ENCODE measurements at places on chromosomes 1 and 21.

GRCh38 chr21:35599164-35599563 is 461.2 kb downstream of the SETD4 start:
- no peak for DNase-seq

DNA sequence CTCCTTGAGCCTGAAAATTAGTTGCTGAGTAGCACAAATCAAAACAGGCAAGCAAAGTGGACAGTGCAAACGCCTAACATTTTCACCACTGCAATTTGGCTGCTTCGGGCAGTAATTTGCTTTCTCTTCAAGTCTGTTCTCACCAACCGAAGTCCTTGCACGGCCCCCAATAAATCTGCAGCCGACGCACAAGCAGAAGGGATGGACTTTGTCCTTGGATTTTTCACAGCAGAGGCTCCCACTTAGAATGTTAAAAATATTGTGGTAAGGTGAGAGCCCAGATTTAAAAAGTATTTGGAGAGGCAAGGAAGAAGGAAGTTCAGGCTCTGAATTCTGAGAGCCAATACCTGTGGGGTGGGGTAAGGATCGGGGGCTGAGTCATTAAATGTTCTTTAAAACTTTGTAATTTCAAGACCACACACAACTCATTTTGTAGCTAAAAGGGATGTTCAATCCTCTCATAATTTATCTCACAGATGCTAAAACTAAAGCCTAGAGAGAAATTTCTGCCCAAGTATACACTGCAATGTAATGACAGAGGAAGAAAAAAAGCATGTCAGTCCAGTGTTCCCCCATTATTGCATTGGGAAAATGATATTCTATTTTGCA is 6.2 kb downstream of the CD247 start:
- DNase-seq: no peak

DNA sequence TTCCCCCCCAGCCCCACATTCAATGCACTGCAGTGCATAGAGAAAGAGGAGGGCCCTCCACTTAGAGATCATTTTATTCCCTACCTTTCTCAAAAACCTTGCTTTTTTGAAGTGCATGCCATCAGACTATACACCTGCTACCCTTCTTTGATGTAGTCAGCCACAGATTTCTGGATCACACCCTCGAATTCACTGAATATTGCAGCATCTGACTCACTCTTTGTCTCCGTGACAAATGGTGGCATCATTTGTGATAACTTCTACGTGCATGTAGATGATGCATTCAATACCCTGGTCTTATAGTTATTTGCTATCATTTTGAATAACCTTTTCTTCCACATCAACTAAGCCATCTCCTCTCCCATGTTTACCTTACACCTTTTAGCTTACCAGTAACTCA is 310.3 kb upstream of the SGIP1 start:
- DNase-seq: no peak

DNA sequence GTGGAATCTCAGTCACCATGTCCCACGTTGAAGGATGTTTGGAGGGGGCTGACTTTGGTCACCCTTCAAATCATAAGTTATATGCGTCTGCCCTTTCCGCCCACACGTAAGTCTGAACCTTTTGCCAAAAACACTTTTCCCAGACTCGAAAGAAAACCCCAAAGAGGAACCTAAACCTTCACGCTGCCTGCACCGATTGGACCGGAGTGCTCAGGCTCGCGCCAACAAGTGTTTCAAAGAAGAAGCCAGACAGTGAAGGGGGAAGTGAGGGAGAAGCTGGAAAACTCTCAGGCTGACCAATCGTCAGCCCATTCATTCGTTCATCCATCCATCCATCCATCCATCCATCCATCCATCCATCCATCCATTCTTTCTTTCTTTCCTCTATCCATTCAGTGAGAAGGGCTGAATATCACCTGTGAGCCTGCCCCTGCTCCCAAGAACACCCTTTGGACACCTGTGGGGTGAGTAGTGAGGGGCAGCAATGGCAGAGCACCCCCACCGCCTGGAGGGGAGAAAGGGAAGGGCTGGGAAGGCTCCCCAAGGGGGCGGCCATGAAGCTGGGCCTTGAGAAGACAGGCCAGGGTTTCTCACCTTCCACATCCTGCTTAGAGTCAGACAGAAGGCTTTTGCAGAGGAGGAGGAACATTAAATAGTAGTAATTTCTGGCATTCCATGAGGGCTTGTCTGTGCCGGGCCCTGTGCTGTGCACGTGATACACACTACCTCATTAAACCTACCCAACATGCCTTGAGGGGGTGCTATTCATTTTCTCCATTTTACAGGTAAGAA is 27.1 kb upstream of the RUNX3 start:
- no peak for DNase-seq

GRCh38 chr1:109786531-109787021 is 22.9 kb upstream of the EPS8L3 start:
- no peak for DNase-seq

DNA sequence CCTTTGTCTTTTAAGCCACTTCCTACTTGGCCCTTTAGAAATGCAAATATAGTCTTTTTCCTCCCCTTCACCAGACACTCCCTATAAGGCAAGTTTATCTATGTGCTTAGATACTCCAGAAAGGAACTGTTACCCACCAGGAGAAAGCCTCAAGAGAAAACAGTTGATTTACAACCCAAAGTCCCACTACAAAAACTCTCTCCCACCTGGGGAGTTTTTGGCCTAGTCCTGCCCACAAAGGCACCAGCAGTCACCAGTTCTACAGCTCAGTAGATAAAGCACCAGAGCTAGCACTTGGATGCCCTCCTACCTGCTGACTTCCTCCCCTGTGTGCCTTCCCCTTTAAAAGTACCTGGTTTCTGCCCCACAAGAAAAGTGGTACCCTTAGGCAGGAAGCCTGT is 27.7 kb upstream of the HAO2 start:
- no peak for DNase-seq
